ENCODE measurements at places on chromosomes 1 and 21.
A peak's percentile ranks its signal among the peaks of the same experiment; 100 is the strongest.

DNA sequence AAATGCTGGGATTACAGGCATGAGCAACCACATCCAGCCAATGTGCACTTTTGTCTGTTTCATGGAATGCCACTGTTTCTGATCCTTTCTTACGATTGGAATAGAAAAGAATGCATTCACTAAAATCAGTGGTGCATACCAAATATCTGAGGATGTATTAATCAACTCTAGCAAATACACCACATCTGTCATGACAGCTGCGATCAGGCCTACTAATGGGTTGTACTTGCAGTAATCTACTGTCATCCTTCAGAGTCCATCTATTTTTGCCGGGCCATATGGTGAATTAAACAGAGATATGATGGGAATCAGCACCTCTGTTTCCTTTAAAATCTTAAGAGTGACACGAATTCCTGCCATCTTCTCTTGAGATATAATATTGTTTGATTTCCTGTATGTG lies 8.5 kb upstream of the USP1 start:
- DNase-seq: no peak

DNA sequence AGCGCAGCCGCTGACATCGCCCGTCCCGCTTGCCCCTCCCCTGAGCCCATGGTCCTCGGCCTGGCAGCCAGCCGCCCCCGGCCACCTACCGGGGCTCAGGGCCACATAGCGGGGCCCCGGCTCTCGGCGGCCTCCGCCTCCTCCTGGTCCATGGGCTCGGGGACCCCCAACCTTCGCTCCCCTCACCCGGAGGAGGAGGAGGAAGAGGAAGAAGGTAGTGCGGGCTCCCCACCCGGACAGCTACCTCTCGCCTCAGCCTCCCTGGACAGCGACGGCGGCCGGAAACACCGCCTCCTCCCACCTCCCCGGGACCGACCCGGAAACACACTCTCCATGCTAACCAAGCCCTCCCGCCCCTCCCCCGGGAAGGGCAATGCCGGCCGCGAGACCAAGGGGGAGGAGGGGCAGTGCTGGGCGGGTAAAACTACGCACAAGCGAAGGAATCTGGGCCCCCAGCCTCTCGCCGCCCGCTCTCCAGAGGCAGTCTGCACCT lies at the start of gene KIAA0319L:
Gene KIAA0319L, minus strand, starts transcription at position 286 of the 493 bp plus-strand sequence. CDS start 2,912 bp downstream, outside the sequence.
- no peak for DNase-seq

DNA sequence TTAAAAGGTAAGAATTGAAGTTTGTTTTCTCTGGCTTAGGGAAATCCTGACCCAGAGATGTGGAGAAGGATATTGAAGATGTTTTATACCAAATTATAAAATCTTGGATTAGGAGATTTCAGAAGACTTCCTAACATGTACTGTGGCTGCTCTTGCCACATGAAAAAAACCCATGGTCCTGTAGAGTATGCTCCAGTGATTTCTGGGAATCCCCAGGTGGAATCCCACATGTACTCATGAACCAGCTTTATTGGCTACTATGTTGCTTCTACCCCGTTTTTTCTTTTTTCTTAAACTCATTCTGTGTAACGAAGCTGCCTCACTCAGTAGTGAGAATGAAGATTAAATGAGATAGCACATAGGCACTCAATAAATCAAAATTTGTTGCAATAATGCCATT lies 132.7 kb upstream of the SGIP1 start:
- no peak for DNase-seq

GRCh38 chr1:178060789-178061556 lies 32.9 kb upstream of the RASAL2 start:
- DNase-seq: peak; percentile 87

DNA sequence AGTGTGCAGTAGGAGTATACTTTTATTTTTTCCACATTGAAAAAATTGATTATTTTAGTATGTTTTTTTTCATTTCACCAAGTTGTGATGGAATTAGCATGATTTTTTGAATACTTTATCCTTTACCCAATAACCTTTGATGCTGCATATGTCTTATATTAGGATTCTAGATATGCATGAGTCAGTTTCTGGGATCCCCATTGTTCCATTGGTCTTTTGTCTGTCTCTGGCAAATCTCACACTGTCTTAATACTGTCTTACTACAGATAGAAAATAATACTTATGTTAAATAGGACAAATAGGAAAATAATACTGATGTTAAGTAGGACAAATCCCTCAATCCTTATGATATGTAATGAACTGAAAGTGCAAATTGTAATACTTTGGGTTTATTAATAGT lies 54.3 kb upstream of the ASB17 start:
- DNase-seq: no peak

GRCh38 chr1:111270771-111271463 lies 19.7 kb upstream of the CHIA start:
- no peak for DNase-seq

DNA sequence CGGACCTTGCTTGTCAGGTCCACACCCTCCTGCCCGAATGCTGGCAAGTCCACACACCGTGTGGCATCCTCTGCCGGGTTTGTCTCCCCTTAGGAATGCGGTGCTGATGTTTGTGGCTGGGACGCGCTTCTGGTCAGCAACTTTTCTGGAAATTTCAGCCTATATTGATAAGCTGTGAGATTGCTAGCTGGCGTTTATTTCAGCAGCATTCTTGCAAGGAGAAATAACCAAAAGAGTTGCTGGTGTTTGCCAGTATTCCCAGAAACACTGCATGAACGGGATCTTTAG lies 601 bp downstream of the CEPT1 start:
- peak; percentile 50 for DNase-seq

GRCh38 chr1:167454894-167455785 lies 63.2 kb downstream of the CD247 start:
- peak; percentile 26 for DNase-seq

- peak; percentile 8 for DNase-seq
These were observed 31.3 kb downstream of the NSL1 start for GRCh38 chr1:212760126-212760823.

GRCh38 chr1:220890602-220891001 lies 11.4 kb downstream of the HLX start:
- DNase-seq: no peak

- DNase-seq: peak; percentile 78
These were observed at the start of gene RAB13 for GRCh38 chr1:153985941-153986761. RAB13 (minus strand) TSS chr1:153986339; CDS start chr1:153986236, 103 bp downstream.

DNA sequence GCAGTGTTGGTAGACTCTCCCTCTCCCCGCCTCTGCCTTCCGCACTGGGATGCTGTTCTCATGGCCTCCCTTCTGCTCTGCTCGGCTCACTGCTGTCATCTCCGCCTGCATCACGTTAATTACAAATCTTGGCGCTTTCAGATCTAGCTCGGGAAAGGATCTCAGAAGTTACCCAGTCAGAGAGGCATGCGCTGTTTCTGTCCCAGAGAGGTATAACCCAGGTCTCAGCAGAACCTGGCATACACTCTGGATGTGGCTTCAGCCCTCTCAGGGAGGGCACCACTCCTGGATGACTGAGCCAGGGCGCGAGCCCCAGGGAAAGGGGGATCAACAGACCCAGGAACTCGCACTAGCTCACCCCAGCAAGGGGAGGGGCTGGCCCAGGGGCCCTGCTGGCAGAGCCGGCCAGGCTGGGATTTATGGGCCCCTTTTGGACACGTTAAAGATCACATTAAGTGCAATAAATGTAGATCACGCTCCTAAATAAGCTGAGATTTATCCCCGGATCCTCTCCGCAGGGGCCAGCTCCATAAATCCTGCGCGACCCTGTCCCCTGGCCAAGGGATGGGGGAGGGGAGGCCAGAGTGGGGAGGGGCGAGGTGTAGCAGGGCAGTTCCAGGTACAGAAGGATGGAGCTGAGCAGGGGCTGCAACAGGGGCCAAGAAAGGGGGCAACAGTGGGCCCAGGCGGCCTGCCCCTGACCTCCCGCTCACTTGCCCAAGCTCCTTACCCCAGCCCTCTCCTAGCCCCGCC lies 101.3 kb upstream of the ZBTB40 start:
- DNase-seq: no peak

GRCh38 chr1:111743679-111744101 lies 4.5 kb upstream of the INKA2 start:
- peak; percentile 34 for DNase-seq

DNA sequence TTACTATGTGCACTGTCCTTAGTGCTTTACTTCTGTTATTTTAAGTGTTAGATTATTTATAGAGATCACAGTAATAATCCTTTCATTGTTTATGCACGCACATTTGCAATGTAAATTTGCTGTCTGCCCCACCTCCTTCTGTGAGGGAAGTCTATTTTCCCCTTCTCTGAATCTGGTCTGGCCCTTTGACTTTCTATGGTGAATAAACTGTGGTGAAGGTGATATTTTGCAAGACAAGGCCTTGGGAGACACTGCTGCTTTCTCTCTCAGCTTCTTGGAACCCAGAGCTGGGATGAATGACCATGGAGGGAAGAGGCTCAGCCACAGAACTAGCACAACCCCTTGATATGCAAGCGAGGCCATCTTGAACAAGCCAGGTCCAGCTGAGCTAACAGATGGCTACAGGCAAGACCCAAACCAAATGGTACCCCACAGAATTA lies 156.3 kb downstream of the ST6GALNAC3 start:
- DNase-seq: no peak

DNA sequence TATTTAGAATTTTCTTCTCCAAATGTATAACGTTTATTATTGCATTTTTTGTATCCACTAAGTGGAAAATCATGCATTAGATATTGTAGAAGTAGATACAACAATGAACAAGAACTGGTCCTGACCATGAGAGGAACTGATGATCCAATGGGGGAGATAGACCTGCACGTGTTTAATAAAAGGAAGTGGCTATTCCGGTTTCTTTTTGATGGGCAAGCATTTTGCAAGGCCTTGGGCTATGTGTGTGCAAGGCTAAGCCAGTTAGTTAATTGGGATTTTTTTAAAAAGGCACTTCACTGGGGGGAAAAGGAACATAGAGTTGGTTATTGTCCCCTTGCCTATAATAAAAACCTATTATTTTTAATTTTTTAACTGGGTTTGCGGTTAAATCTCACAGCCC lies 961 bp upstream of the VCAM1 start:
- no peak for DNase-seq

DNA sequence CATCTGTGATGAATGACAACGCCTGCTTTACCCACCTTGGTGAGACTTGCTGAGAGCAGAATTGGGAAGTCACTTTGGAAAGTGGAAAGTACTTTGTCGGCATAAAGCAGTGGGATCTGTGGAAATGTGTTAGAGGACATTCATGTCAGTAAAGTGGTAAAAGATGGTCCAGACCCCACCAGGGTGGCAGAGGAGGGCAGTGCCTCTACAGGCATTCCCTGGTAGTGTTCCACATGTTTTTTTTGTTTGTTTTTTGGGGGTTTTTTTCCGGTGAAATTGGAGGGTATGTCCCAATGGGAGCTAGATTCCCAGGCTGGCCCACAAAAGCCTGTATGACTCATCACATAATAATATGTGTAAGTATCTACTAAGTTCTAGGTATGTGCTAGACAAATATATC lies 80.6 kb downstream of the ELAVL4 start:
- no peak for DNase-seq

DNA sequence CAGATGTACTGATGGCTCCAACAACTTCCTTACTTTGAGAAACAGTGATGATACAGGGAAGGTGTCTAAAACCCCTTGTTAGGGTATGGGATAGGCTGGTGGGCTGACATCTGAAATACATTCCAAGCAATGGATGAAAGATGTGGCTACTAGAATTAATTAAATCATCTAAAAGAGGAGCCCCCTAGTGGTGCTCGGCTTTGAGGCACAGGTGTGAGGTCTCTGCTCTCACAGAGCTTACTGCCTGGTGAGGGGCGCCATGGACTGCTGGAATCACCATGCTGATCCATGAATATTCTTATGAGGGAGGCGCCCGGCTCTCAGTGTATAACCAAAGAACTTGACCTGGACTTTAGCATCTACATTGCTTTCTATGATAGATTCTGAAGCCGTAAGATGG lies 48.5 kb downstream of the GNG4 start:
- DNase-seq: no peak

- peak; percentile 79 for DNase-seq
These were observed 17.1 kb upstream of the EPHA2 start for GRCh38 chr1:16172964-16173446.

DNA sequence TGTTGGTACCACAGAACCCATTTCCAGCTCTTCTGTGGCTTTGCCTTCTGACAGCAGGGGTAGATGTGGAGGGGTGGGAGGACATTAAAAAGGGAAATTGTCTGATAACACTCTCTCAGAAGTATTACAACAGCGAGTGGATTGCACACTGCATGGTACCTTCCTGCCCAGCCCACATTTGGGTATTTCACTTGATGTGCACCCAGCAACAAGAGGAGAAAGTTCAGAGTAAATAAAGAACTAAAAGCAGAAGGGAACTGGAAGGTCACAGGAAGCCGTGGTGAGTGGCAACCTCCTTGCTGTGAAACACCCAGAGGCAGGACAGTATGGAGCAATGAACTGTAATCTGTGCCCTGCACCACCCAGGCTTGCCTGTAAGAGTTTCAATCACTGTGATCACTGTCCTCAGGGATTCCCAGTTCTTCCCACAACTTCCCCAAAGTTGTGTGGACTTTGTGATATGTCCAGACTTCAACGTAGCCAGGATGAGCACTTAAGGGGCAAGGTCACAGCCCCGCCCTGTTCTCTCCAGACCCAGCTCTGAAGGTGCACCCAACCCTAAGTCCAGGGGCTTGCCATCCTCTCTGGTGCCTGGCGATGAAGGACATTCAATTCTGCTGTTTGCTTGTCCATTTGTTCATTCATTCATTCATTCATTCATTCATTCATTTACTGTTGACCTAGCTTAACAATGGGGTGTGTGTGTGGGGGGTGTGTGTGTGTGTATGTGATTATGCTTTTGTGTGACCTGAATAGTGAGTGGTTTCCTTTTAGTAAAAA lies 18.7 kb upstream of the F5 start:
- no peak for DNase-seq

DNA sequence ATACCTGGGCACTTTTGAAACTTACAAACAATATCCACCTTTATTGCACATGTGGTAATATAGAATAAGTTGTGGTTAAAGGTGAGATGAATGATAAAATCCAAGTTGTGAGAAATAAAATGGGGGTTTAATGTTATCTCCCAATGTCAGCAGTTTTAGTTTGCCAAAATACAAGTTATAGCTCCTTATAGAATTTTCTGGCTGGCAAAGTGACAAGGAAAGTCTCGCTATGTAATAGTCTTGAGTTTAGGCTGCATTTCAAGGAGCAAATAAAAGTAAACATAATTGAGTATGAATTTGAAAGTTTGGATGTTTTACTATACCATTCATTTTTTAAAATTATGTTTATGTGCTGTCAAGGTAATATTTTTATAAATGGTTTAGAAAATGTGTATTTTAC lies 15.0 kb upstream of the NEXN start:
- DNase-seq: no peak

GRCh38 chr21:14046401-14046800 lies 164.4 kb downstream of the LIPI start:
- no peak for DNase-seq

- DNase-seq: no peak
These were observed 9.7 kb upstream of the RUNX3 start for GRCh38 chr1:24939675-24940193.

DNA sequence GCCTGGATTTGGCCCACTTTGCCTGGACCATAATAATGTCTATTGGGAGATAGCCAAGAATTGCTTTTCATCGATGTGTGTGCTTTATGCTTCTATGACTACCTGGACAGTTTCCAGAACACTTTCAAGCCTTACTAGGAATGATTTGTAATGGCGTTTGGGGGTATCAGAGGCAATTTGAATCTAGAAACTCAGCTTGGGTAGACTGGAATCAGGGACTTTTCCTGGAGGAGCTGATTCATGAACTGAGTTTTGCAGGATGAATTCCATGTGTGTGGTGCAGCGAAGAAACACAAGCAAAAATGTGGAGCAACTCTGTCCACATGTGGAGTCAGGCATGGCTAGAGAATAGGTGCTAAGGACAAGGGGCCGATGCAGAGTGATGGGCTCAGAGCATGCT lies 11.9 kb upstream of the TMEM61 start:
- no peak for DNase-seq

- DNase-seq: no peak
These were observed 140.3 kb upstream of the KIF26B start for GRCh38 chr1:245014247-245015029.

- DNase-seq: peak; percentile 55
These were observed 69.4 kb upstream of the ROR1 start for GRCh38 chr1:63704443-63704842.
